ENCODE measurements at places on chromosomes 1 and 21.
A peak's percentile ranks its signal among the peaks of the same experiment; 100 is the strongest.

DNA sequence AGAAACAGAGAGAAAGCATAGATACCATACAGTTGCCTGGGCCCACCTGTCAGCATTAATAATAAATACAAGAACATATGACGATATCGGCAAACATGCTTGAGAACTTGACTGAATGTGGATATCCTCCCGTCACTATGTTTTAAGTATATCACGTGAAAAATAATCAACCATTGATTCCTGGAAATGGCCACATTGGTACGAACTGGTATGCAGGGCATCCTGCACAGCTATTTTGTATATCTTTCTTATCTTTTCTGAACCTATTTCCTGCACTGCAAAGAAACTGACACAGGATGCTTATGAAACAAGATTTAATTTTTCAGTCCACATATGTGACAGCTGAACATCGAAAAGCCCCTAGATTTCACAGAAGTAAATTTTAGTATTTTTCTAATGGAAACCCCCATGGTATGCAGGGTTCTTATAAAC is 22.8 kb upstream of the RGS1 start:
- no peaks in the 10 kb centered on the region for H3K27me3 ChIP-seq
- no peak overlapping the region for H3K4me3 ChIP-seq
- no peaks in the 10 kb centered on the region for H3K36me3 ChIP-seq

GRCh38 chr1:7103874-7104273 is 318.6 kb downstream of the CAMTA1 start:
- H3K27ac ChIP-seq: no peak overlapping the region
- H3K4me3 ChIP-seq: no peak overlapping the region
- no peaks in the 10 kb centered on the region for H3K4me1 ChIP-seq
- H3K27me3 ChIP-seq: no peaks in the 10 kb centered on the region

DNA sequence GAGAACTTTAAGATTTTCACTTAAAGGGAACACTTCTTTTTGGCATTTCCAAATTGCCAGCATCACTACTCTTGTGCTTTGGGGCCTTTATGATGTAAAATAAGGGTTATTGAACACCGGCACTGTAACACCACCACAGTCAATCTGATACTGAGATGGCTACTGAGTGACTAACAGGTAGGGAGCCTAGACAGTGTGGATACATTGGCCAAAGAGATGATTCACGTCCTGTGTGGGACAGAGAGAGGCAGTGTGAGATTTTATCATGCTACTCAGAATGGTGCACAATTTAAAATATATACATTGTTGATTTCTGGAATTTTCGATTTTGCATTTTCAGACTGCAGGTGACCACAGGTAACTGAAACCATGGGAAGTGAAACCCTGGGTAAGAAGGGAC is 261.6 kb downstream of the SPATA17 start:
- DNase-seq: no peak
- H3K27ac ChIP-seq: no peak overlapping the region
- H3K4me3 ChIP-seq: no peak overlapping the region
- H3K36me3 ChIP-seq: no peaks in the 10 kb centered on the region
- H3K4me1 ChIP-seq: no peaks in the 10 kb centered on the region

DNA sequence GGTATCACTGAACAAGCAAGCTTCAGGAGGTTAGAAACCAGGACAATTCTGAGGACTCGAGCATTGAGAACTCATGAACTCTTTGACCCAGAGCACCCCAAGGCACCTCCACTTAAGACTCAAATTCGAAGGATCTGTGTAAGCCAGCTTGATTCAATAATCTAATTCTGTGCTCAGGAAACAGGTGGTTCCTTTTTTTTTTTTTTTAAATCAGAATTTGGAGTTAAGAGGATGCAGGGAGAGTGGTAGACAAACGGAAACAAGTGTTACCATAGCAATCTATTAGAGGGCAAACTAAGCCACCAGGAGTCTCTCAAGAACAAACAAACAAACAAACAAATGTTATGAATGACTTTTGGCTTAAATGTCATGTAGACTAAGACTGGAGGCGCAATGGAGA is 53.8 kb upstream of the DPH5 start:
- no peaks in the 10 kb centered on the region for H3K4me1 ChIP-seq
- H3K4me3 ChIP-seq: no peak overlapping the region
- no peaks in the 10 kb centered on the region for H3K36me3 ChIP-seq
- H3K27ac ChIP-seq: no peak overlapping the region
- no peaks in the 10 kb centered on the region for H3K27me3 ChIP-seq

- DNase-seq: no peak
- H3K4me3 ChIP-seq: no peak overlapping the region
- H3K36me3 ChIP-seq: no peaks in the 10 kb centered on the region
- H3K27me3 ChIP-seq: no peaks in the 10 kb centered on the region
- no peaks in the 10 kb centered on the region for H3K4me1 ChIP-seq
Measured at GRCh38 chr21:41831453-41831831, 47.7 kb downstream of the PRDM15 start.

GRCh38 chr1:228900886-228901392 is 165.7 kb downstream of the RHOU start:
- H3K27ac ChIP-seq: peak overlapping the region; percentile 93
- peaks cover 14% of the 10 kb centered on the region for H3K4me1 ChIP-seq
- H3K4me3 ChIP-seq: no peak overlapping the region
- DNase-seq: no peak

DNA sequence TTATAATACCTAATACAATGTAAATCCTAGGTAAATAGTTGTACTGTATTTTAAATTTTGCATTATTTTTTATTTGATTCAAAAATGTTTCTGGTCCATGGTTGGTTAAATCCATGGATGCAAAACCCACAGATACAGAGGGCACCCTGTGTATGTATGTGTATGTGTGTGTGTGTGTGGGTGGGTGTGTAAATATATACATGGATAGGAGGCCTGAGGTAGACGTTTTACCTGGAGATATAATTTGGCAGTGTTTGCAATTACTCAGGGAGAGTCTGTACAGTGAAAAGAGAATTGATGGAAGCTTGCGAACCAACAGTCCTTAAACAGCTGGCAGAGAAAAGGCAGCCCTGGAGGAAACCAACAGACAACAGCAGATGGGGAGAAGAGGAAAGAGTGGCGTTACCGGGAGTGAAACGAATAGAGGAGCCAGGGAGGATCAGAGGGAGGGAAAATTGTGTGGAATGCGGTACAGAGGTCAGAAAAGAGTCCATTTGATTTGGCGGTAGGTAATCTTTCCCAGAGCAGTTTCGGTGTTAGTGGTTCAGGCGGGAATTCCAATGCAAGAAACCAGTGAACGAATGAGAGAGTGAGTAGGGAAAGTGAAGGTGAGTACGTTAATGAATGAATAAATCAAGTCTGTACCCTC is 47.9 kb upstream of the NBL1 start:
- H3K36me3 ChIP-seq: no peaks in the 10 kb centered on the region
- no peaks in the 10 kb centered on the region for H3K4me1 ChIP-seq
- peak overlapping the region; percentile 86 for H3K27ac ChIP-seq
- no peak for DNase-seq
- no peaks in the 10 kb centered on the region for H3K27me3 ChIP-seq

DNA sequence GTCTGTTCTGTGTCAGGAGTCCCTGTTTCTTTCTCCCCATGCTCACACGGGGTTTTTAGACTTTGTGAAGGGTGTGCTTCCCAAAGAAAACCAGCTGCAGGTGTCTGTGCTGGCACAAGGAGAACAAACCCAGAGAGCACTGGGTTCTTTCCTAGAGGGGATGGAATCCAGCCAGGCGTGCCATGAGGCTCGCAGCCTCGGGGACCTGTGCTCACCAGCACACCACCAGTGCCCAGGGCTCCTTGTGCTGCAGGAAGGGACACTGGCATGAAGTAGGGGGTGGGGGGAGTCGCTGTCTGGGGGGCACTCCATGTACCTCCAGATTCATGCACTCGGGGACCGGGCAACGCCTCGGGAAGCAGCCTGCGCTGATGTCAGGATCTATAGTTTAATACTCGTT is 57.9 kb downstream of the AGPAT3 start:
- no peak overlapping the region for H3K27ac ChIP-seq
- no peak overlapping the region for H3K4me3 ChIP-seq
- H3K4me1 ChIP-seq: no peaks in the 10 kb centered on the region
- DNase-seq: no peak
- H3K36me3 ChIP-seq: no peaks in the 10 kb centered on the region

DNA sequence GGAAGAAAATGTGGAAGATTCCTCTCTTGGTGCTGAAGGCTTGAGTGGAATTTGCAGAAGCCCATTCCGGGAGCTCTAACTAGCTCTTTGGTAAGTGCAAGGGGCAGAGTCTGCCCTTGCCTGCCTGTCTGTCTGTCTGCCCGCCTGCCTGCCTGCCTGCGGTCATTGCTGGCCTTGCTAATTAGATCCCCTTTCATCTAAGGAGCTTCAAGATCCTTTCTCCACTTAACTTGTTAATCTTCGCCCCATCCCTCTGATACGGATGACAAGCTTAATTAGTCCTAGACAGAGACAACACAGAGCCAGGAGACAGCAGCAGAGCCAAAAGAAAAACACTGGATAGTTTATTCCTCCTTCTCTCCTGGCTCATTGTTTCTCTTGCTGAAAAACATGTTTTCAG is 80.2 kb upstream of the GADD45A start:
- H3K36me3 ChIP-seq: no peaks in the 10 kb centered on the region
- no peak overlapping the region for H3K27ac ChIP-seq
- H3K4me3 ChIP-seq: no peak overlapping the region
- H3K27me3 ChIP-seq: no peaks in the 10 kb centered on the region
- DNase-seq: no peak

DNA sequence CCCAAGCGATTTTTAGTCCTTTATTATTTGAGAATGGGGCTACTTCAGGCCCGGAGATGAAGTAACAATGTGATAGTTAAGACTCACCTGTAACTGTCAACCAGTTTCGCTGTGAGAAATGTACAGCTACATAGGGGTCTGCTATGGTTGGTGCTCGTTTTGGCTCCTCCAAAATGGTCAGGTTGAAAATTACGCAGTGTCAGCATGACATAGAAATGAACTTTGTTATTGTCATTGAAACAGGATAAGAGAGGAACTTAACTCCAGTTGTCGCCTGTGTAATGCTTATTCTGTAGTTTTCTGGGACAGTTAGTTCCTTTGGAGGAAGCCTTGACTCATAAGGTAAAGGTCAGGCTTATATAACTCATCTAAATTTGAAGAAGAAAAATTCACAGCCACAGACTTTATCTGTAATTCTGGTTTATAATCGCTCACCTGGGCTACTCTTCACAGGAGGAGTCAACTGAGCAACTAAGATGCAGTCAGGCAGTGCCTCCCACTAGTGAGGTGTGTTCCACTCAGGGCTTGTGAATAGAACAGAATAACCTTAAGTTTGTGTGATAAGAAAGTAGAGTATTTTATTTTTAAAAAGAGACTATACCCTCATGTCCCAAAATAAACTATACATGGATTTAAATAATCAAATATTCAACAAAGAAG is 130.9 kb downstream of the CD247 start:
- no peak for DNase-seq
- no peak overlapping the region for H3K27ac ChIP-seq
- H3K4me1 ChIP-seq: no peaks in the 10 kb centered on the region
- no peak overlapping the region for H3K4me3 ChIP-seq
- no peaks in the 10 kb centered on the region for H3K27me3 ChIP-seq

GRCh38 chr1:156893048-156893953 is at the start of gene PEAR1:
TSS of gene PEAR1 (plus strand) at chr1:156893718. CDS start at chr1:156903927, 10,209 bp downstream.
- peak; percentile 70 for DNase-seq
- H3K4me3 ChIP-seq: peak within 1 kb of the TSS; percentile 43
- H3K36me3 ChIP-seq: no peaks in the 10 kb centered on the region
- peaks cover 4% of the 10 kb centered on the region for H3K27me3 ChIP-seq

DNA sequence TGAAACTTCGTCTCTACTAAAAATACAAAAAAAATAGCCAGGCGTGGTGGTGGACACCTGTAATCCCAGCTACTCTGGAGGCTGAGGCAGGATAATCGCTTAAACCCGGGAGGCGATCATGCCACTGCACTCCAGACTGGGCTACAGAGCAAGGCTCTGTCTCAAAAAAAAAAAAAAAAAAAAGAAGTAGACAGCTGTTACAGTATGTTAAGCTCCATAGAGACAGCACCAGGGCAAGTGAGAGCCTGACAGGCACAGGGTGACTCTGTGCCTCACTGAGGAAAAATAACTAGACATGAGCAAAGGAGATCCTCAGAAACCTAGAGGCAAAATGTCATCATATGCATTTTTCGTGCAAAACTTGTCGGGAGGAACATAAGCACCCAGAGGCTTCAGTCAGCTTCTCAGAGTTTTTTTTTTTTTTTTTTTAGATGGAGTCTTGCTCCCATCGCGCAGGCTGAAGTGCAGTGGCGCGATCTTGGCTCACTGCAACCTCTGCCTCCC is 9.0 kb upstream of the PRDX1 start:
- DNase-seq: no peak
- no peaks in the 10 kb centered on the region for H3K36me3 ChIP-seq
- no peaks in the 10 kb centered on the region for H3K4me1 ChIP-seq
- H3K27me3 ChIP-seq: no peaks in the 10 kb centered on the region
- no peak overlapping the region for H3K27ac ChIP-seq
- H3K4me3 ChIP-seq: no peak overlapping the region

DNA sequence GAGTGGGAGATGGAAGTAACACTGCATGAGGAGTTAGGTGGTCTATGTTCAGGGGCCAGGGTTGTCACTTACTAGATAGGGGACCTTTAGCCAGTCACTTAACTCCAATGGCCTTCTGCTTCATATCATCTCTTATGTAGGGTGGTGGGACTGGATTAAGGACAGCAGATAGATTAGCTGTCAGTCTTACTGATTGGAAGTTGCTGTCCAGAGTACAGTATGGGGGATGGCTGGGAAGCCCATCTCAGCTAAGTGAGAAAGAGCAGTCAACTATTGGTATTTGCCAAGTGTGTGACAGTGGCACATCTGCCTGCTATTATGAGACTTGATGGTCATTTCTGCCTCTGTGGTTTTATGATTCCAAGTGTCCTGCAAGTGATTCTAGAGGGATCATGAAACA is 130.9 kb downstream of the FGGY start:
- H3K4me1 ChIP-seq: no peaks in the 10 kb centered on the region
- H3K4me3 ChIP-seq: no peak overlapping the region
- no peaks in the 10 kb centered on the region for H3K27me3 ChIP-seq
- H3K27ac ChIP-seq: no peak overlapping the region
- no peak for DNase-seq

DNA sequence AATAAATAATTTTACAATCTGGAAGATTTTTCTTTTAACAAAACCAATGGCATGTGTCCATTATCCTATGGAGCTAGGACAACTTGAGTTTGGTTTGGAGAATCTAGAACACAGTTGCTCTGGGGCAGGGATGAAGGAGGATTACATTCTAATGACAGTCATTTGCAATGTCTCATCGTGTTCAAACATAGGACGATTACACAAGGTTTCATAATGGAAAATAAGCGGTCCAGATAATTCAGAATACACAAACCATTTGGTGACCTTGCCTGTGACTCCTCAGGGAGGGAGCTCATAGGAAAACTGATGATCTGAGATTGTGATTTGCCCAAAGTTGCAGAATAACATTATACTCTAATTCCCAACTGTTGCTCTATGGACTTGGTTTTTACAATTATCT is 27.6 kb upstream of the RGL1 start:
- no peak overlapping the region for H3K4me3 ChIP-seq
- H3K4me1 ChIP-seq: no peaks in the 10 kb centered on the region
- DNase-seq: no peak

Data from uterus (tissue), 4 donors.